Spinal cord (tissue), 10 donors: ENCODE measurements at places on chromosomes 5 and 9. TPM values are rescaled to one million over a fixed set of nuclear protein-coding genes. Genes with fewer than 3 reads are reported as not detected.

GRCh38 chr5:59665086-59665831 lies 228.3 kb downstream of the PDE4D start:
- no peak for DNase-seq

The ZNF367 gene
- 7.1 TPM for polyA plus RNA-seq

The ENG gene
- polyA plus RNA-seq, result 46.9 TPM

The DNAH5 gene
- polyA plus RNA-seq, result 2.1 TPM

The NSG2 gene
- 460 TPM for polyA plus RNA-seq
